ENCODE measurements at places on chromosomes 4 and X.

- DNase-seq, result no peak
Observed at GRCh38 chr4:76585897-76586360, 150.9 kb downstream of the SHROOM3 start.

DNA sequence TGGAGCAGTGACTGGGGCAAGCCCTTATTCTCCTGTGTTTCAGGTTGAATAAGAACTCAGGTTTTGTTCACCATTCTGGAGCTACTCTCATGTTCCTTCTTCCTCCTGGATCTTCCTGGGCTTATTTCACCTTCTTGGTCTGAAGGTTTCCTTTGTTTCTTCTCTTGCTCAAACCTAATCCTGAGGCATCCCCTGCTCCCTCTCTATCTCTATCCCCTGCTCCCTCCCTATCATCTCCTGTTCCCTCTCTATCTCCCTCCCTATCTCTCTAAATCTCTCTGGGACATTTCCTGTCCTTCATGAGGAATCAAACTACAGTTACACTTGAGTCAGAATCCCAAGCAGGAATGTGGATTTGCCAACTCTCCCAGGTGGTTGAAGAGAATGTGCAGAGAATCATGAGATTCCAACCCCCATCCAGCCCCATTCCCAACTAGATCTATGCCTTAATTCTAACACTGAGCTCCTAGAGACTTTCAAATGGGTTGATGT lies 134.9 kb upstream of the ZIC3 start:
- no peak for DNase-seq

DNA sequence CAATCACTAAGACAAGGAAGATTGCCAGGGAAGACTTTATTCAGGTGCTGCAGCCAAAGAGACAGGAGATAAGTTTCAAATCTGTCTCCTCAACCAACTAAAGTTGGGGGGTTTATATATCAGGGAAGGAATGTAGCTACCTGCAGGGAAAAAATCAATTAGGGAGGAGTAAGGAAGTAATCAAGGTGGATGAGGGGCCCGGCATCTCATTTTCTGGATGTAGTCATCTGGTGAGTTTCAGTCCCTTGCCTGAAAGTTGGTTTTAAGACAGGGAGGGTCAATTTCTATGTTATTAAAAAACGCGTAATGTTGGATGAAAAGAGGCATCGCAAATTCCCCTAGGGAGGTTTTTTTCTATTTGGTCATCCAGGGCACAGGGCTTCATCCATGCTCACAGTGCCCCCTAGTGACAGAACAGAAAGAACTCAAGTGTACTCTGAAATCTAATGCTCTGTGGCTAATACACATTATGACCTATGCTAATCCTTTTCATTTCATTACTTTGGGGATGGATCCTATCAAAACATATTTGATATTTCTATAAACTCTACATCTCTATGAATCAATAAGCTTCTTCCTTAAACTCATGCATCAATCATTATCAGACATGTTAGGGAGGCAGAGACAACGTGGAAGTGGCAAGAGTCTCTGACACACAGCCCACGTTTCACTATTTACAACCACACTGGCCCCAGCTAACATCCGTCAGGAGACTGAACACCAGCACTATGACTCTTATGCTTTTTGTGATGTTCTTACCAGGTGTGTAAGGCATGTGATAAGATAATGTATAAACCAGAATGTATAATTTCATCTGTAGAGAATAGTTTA lies 1577.0 kb upstream of the TENM3 start:
- DNase-seq, result peak; percentile 45

DNA sequence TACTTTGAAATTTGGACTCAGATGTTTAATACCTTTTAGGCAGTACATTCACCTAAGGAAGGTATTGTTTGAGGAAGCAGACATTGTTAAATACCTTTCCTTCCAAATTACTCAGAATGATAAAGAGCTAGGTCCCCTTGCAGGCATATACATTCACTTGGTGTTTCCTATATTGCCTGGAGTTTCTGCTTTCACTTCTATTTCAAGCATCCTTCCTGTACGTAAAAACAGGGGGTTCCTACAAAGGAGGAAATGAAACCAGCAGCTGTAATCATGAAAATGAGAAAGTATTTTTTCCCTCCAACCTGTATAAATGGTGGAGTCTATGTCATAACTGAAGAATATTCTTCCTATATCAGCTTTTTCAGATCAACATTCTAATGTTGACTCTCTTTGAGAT lies 90.4 kb upstream of the RASGEF1B start:
- no peak for DNase-seq

DNA sequence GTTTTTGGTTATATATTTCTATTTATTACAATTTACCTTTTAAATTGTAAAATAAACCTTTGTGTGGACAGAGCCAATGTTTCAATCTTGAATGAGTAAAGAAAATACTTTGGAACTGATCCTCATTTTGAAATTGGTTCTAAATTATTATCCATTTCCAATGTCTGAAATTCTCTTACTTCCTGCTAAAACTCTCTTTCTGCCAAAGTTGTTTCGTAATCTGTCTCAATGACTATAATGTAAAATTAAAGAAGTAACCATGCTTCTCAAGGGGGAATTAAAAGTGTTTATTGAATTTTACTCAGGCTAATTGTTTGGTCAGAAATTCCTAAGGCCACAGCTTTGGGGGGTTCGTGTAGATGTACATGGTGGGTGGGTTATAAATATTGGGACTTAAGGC lies 34.8 kb downstream of the YIPF6 start:
- no peak for DNase-seq

DNA sequence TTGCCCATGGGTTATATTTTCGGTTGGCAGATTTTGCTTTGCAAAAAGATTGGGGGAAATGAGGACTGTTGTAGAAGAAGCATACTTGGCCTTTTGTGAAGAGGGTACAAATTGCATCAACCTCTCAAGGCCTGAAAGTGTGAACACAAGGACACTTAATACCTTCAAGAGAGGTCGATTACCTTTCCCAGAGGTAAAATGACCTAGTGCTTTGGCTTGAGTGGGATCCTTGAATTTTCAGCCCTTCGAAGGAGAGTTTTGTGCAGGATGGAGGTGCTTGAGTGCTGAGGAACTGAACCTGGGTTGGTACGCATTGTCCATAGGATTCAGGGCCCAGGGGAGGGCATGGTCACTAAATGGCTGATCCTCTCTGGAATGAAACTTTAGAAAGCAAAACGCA lies 27.6 kb upstream of the NKAP start:
- DNase-seq, result no peak

DNA sequence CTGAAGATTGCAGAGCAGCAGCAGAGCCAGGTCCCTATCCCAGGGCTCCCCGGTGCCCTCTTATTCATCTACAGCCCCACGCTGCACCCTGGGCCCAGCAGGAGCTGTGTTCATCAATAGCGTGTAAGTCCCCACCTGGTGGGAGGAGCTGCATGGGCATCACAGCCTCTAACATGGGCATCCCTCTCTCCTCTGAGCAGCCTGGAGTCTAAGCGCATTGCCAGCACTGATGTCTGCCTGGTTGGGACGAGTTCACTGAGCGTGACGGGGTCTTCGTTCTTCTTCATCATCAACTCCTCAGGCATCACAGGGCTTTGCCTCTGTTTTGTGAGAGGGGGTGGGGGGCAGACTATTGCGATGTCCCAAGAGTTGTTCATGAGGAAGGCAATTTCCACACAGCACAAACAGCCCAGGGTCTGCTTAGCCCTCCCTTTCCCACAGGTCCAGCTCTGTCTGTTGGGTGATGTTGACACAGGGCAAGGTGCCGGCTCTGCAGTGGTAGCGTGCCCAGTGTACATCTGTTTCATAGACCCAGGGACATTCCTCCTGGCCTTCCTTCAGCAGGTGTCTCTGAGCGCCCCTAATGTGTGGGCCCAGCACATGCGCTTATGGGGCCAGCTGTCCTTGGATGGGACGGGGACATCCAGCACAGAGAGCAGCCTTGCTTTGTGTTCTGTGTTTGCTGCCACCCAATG lies 85.9 kb downstream of the SORCS2 start:
- no peak for DNase-seq

DNA sequence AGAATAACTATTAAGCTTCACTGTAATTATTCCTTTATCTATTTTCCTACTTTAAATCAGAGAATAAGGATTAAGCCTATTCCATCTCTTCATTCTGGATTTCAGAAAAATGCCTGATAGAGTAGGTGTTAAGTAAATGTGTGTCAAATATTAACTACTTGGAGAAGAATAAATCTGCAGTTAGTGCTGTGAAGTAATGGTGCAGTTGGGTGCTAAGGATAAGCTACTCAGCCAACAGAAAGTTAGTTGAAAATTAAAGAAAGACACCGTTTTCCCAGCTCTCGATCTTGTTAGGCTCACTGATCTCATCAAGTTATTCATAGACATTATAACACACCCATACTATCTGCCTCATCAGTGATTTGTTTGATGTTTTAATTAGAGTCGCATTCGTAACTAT lies 7.1 kb downstream of the PF4V1 start:
- DNase-seq, result no peak

All from HFFc6 (cell line).